ENCODE measurements at places on chromosomes 1 and 21.

DNA sequence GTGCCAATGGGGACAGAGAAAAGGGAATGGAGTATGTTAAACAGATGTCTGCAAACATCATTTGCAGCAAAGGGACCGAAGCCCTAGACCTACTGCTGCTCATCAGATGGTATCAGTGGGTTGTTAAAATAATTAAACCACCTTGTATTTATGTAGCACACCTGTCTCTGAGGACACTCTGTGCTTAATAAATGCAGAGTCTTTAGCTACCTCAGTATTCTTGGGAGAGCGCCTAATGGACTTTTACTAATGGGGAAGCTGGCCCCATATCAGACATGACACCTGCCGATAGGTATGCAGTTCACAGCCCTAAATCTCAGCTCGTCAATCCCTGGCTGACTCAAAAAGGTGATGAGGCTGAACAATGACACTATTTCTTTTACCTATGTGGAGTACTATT lies 54.4 kb downstream of the SYT6 start:
- no peak for DNase-seq

DNA sequence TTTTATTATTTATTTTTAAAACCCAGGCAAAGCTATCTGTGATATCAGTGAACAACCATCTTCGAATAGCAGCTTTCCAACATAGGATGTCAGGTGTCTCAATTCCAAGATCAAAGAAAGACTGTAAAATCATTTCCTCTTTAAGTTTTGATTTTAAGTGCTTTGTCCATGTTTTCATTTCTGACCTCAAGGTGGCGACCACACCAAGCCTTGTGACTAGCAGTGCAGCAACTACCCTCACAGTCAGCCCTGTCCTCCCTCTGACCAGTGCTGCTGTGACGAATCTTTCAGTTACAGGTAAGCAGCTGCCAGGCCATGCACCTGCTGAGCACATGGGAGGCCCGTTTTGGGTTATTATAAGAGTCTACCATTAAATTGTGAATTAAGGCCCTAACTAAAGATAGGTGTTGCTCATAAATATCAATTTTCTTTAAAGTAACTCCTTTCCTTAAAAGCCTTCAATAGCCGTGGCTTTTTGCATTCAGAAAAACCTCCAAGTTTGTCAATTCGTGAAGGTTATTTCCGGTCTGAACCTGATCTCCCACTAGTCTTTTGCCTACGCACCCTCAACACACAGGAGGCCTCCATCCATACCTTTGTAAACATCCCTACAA lies 117.0 kb downstream of the CD247 start:
- peak; percentile 61 for DNase-seq

- no peak for DNase-seq
Measured at GRCh38 chr1:116273042-116273783, 99.8 kb upstream of the ATP1A1 start.

DNA sequence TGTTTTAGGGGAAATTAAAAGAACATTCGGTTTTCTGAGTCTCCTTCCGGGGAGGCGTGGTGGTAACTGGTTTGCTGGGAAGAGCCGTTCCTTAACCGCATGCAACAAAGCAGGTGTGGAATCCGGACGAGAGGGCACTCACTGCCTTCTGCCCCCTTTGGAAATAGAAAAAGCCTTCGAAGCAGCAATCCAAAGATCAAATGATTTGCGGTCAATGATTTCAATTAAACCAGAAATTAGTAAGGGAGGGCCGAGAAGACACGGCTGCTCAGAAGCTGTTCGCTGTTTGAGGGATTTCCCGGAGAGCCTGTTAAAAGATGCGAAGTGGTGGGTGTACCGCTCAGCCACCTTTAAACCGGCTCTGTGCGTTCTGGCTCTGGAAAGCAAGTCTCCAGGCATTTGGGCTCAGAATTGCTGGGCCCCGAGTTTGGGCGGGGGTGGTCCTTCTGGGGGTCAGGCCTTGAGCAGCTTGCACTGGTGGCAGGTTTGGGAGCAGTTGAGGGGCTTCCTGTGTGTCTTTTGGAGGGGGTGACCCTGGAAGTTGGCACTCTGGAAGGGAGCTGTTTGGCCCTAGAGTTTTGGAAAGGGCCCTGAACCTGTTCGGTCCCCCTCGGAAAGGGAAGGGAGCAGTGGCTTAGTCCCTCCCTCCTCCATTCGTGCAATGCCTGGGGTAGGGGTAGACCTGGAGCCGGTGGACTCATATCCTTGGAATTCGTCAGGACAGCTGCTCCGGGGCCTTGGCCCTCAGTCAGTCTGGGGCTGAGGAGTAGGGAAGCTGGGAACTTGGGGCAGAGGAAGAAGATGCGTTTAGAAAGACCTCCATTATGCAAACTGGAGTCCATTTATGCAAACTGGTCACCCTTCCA lies 3.1 kb downstream of the SIM2 start:
- DNase-seq = no peak

DNA sequence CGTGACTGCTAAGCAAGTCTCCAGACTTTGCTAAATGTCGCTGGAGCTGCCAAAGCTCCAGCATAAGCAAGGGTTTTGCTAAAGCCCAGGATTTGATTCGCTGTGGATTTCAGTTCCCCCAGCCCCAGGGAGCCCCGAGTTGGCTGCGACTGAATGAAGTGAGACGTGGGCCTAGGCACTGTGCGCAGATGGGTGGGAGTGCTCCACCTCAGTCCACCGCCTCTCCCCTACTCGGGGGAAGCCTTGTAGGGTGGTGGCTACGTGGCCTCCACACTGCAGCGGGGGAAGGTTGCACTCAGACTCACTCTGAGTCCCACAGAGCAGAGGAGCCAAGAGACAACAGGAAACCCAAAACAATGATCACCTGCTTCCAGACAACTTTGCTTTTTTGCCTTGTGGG lies 397.8 kb upstream of the VAMP3 start:
- DNase-seq = no peak

- DNase-seq = peak; percentile 93
Measured at GRCh38 chr1:173393659-173394000, 83.5 kb upstream of the PRDX6 start.

GRCh38 chr1:54379555-54380289 lies 26.5 kb downstream of the SSBP3 start:
- DNase-seq = peak; percentile 46

- no peak for DNase-seq
Measured at GRCh38 chr21:42688841-42689371, 35.5 kb downstream of the PDE9A start.

DNA sequence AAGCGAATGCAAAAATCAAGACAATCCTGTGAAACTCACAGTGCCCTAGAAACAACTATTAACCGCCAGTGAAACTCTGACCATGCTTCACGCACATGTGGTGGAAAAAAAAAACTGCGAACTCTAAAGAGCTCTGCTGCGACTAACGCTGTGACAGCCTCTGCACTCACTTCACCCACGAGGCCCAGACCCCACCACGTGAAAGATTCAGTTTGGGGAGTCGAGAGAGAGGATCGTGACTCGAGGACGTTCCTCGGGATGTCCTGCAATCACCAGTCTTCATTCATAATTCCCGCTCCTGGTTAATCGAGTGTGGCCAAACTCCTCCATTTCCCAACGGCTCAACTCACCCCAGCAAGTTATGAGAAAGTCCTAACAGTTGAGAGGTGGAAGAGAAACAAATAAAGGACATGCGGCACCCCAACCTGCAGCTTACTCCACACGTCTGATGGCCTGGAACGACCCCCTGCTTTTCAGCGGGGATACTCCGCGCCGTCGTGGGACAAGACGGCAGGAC lies 1.1 kb downstream of the SERBP1 start:
- DNase-seq = peak; percentile 18

GRCh38 chr1:119582801-119583200 lies 65.3 kb downstream of the ZNF697 start:
- peak; percentile 48 for DNase-seq

DNA sequence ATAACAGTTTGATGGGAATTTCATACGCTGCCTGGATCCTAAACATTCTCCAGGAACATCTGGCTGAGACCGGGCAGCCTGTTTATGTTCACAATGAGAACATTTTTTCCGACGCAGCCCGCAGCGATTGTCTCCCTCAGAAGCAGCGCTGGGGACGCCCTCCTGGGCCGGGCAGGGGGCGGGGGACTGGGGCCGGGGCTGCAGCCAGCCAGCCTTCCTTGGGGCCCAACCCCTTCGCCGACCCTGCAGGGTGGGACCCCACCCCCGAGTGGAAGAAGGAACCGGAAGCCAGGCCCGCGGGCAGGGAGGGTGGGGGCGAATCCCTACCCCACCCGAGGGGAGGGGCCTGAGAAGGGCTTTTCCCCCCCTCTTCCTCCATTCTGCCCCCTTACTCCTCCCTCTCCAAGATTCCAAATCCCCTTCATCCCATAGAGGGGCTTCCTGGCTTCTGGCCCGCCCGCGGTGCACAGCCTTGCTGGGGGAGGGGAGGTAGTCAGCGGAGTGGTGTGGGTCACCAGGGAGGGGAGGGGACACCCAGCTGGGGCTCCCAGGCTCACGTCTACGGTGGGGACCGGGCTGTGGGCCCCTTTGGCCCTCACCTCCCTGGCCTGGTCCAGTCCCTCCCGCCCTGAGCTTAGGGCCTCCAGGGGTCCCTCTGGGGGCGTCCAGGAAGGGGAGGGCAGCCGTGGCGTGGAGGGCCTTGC lies 60.6 kb downstream of the WNT9A start:
- peak; percentile 58 for DNase-seq

- DNase-seq = no peak
Measured at GRCh38 chr1:58248072-58248471, 298.5 kb downstream of the OMA1 start.

DNA sequence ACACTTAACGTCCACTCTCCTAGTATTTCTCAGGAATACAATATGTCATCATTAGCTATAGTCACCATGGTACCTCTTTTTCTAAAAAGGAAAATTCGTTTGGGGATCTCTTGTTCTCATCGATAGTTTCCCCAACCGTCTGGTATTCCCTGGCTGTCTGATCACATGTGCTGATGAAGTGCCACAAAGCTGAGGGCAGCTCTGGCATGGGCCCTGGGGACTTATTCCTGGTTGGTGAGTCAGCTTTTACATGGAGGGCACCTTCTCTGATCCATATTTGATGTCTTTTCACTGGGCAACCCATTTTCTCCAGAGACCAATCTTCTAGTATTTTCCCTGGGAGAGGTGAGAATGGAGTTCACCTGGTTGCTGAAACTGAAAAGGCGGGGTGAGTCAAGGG lies 39.5 kb downstream of the CHD1L start:
- DNase-seq = no peak

- no peak for DNase-seq
Measured at GRCh38 chr1:203056012-203056411, 29.7 kb downstream of the PPFIA4 start.

DNA sequence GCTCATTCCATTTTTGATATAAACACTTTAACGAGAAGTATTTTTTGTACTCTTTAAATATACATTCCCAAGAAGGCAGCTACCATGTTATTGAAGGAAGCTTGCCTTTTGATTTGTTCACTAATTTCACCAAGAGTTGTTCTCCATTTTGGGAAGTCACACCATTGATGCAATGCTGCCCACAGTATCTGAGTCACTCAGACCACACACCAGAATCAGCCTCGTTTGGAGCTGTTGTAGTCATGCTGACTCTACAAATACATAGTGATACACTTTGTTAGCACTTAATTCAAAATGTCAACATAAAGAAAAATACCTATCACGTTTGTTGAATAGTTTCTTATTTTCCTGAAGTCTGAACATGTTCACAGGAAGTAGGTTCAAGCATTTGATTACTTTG lies 78.7 kb downstream of the PAPPA2 start:
- no peak for DNase-seq

DNA sequence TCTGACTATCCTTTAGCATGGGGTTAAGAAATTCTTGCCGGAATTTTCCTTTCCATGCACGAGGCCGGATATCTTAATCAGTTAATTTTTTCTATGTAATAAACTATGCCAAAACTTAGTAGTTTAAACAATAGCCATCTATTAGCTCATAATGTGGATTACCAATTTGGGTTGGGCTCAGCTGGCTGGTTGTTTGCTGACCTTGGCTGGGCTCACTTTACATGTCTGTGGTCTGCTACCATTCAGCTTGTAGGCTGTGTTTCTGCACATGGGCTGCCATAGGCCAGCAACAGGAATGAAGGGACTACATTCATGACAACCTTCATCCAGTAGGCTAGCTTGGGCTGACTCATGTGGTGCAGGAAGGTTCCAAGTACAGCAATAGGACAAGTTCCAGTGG lies 56.0 kb upstream of the NTPCR start:
- DNase-seq = peak; percentile 12

GRCh38 chr1:90761781-90762589 lies 44.9 kb upstream of the BARHL2 start:
- no peak for DNase-seq

- peak; percentile 20 for DNase-seq
Measured at GRCh38 chr1:53272349-53272748, 34.0 kb upstream of the MAGOH start.

GRCh38 chr1:232769733-232770132 lies 35.5 kb upstream of the MAP10 start:
- no peak for DNase-seq

- DNase-seq = no peak
Measured at GRCh38 chr1:94044290-94044790, 76.6 kb downstream of the ABCA4 start.

GRCh38 chr1:114453361-114453784 lies 57.6 kb downstream of the TRIM33 start:
- no peak for DNase-seq

DNA sequence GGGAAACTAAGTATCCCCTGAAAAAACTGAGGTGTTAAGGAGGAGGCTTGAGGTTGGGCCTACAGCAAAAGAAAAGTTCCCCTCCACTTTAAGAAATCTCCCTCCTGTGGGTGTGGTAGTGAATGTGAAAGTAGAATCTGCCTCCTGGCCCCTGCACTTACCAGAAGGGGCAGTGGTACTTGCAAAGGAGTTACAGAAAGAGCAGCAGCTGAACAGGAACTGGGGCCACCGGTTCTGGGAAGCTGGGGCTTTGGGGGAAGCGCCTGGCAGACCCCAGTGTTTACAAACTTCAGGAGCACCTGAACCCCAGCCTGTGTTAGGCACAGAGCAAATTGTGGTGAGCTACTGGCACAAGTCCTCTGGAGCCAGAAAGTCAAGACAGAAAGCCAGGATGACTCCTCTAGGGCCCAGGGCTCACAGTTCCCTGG lies 250.2 kb upstream of the FGGY start:
- DNase-seq = no peak

DNA sequence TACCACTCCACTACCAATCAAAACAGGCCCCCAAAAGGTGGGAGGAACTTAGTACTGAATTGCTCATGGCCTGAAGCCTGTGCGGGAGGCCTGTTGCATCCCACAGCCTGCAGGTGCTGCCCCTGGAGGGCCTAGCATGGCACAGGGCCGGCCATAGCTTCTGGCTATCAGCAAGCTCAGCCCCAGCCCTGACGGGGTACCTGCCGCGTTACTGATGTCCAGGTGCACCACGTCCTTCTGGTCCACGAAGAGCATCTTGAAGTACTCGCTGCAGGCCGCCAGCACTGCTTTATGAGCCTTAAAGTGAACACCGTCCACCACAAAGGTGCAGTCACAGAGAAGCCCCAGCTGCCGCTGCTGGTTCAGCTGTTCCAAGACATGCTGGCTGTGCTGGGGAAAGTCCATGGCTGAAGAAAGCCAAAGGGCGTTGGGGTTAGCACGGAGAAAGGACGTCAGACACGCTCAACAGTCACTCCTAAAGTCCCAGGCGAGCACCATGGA lies 27.8 kb downstream of the ZBTB17 start:
- DNase-seq = no peak

DNA sequence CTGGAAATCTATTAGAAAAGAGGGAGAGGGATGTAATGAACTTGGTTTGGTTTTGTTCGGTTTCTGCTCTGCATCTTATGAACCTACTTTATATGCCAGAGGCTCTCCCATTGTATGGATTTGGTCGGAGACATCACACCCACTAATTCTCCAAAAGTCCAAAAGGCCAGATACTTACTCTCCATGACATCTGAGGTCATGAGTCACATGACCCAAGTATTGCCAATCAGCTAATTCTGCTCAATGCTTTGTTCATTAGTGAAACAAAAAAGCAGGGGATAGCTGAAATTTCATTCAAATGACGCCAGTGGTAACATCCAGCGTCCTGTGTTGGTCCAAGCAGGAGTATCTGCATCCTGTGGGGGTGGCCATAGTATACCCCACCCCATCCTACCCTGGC lies 173.6 kb downstream of the TRIM33 start:
- no peak for DNase-seq
